HuH-7 (cell line): ENCODE measurements at places on chromosomes 4 and X.
A peak's percentile ranks its signal among the peaks of the same experiment; 100 is the strongest.

DNA sequence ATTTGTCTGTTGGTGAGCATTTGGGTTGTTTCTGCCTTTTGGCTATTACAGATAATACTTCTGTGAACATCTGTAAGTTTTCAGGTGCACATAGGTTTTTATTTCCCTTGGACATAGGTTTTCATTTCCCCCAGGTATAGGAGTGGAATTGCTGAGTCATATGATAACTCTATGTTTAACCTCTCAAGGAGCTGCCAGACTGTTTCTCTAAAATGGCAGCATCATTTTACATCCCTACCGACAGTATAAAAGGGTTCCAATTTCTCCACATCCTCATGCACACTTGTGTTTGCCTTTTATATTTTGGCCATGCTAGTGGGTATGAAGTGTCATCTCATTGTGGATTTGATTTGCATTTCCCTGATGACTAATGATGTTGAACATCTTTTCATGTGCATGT is 53.5 kb downstream of the TMEM164 start:
- no peak for DNase-seq

DNA sequence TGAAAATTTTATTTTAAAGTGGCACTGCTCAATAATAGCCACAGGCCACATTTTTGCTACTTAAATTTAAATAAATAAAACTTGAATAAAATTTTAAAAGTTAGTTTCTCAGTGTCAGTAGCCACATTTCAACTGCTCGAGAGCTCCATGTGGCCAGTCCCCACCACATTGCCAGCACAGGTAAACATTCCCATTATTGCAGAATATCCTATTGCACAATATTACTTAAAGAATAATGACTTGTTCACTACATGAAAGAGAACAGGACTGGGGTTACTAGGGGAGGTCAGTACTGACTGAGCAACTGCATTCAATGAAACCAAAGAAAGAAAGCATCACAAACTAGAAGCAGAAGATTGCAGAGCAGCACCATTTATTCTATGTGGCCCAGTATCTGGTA is 2201.6 kb upstream of the TENM3 start:
- no peak for DNase-seq

DNA sequence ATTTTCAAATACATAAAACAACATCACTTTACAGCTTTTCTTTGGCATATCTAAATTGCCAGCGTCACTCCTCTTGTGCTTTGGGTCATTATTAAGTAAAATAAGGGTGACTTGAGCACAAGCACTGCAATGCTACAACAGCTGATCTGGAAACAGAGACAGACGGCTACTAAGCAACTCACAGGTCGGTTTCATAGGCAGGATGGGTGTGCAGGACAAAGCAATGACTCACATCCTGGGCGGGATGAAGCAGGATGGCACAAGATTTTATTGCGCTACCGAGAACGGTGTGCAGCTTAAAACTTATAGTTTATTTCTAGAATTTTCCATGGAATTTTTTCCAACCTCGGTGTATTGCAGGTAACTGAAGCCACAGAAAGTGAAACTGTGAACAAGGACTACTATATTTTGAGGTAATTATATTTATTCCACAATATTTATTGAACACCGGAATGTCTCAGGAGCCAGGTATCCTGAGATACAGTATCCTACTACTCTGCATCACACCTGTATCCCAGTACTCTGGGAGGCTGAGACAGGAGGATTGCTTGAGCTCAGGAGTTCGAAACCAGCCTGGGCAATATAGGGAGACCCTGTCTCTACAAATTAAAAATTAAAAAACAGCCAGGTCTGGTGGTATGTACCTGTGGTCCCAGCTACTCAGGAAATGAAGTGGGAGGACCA is 215.5 kb downstream of the APBB2 start:
- no peak for DNase-seq

DNA sequence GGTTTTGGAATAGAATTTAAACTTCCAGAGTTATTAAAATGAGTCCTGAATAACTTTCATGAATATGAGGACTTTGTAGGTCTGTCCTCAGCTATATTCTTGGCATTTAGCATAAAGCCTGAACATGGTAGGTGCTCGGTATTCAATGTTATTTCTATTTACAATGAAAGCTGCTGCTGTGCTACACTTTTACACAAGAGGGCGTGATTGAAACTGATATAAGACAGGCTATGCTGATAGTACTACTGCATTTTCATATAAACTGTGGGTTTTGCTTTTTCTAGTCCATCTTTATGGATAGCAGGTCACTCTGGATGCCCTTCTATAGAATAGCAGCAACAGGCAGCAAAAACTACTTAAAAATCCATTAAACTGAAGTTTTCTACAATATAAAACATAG is 12.3 kb upstream of the GNPDA2 start:
- no peak for DNase-seq

DNA sequence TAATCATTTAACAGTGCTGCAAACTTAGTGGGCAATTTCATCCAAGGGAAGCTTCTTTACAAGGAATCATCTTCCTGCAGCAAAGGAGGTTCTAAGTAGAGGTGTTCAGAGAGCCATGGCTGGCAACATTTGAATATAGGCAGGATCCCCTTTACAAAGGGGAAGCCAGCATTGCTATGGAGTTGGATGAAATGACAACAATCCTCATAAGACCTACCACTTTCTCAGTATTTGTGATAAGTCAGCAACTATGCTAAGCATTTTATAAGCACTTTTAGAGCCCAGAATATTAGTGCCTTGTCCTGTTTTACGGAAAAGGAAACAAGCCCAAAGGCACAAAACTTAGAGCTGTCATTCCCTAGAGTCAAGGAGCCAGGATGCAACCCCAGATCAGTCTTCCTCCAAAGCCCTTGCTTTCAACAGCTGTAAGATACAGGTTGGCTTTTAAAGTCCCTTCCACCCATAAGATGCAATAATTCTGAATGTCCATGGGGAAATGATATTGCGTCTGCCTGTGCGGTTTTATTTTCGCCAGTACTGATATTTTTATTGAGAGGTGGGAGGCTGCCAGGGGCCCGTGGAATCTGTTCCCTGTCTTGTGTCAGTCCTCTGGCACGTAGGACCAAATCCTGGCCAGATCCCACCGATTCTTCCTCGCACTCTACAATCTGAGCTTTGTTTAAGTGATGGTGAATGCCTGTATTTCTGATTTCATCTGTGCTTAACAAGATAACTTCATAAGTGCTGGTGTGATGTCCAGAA is 59.1 kb downstream of the SMIM20 start:
- DNase-seq = no peak

GRCh38 chrX:67523002-67523681 is 20.7 kb upstream of the AR start:
- DNase-seq = no peak

DNA sequence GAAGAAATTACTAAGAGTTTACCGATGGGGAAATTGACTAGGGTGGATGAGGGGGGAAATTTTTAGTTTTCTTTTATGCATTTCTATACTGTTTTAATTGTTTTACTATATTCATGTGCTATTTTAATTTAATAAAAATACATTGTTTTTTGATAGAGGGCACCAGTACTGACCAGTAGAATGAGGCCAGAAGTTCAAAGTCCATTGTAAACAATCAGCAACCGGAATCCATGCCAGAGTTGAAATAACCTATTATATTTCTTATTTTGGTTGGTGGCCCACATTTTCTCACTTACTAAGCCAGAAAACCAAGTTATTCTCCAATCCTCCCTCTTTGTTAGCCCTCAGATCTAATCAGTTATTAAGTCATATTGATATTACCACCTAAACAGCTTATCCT is 595.9 kb downstream of the SMARCA1 start:
- DNase-seq = no peak

GRCh38 chr4:128371876-128372275 is 84.3 kb upstream of the PGRMC2 start:
- no peak for DNase-seq

DNA sequence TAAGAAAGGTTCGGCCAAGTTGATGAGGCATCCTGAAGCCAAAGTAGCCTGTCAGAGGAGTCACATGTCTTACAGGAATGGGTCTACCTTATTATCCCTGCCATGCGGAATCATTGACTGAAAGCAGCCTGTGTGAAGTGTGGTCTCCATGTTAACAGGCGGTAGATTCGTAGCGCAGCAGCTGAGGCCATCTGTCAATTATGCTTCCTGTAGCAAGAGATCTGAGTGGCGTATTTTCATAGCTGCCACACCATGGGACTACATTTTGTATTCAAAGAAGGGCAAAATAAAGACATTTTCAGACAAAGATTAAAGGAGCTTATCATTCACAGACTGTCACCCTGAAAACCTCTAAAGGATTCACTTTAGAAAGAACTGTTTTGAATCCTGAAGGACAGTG is 11.2 kb upstream of the MED14 start:
- DNase-seq = no peak

DNA sequence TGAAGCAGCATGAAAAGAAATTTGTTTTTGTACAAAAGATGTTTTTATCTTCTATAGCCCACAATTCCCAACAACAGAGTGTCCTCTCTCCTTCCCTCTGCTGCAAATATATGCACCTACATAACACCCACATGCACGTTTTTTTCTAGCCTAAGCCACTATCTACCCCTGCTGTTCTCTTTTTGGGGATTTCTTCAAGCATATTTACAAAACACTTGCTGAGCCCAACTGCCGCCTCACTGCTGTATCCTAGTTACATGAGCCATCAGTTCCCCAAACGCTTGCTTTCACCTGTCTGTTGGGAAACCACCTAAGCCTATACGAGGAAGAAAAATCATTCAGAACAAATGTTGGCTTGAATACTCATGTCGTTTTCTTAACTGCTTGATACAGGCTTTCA is 127.2 kb downstream of the CHRNA9 start:
- no peak for DNase-seq

- no peak for DNase-seq
These were observed 205.4 kb upstream of the RPS6KA3 start for GRCh38 chrX:20472148-20472547.

DNA sequence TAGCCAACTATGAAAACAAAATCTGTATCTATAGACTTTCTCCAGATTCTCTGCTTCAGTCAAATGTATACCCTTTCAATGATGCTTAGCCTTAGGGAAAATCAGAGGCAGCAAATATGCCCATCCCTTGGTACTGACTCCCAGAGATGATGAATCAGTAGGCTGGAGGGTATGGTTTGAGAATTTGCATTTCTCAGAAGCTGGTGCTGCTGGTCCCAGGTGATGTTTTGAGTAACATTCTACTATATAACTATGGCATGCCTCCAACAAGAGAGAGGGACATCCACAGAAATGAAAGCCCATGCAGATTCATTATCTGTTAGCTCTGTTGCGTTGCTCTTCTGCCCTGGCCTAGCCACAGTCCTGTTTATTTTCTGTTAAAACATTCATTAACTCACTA is 13.6 kb downstream of the TNIP3 start:
- DNase-seq = no peak

- DNase-seq = no peak
These were observed 78.7 kb upstream of the PCDH18 start for GRCh38 chr4:137610960-137611359.

- no peak for DNase-seq
These were observed 731.9 kb upstream of the PCDH10 start for GRCh38 chr4:132417220-132417619.

DNA sequence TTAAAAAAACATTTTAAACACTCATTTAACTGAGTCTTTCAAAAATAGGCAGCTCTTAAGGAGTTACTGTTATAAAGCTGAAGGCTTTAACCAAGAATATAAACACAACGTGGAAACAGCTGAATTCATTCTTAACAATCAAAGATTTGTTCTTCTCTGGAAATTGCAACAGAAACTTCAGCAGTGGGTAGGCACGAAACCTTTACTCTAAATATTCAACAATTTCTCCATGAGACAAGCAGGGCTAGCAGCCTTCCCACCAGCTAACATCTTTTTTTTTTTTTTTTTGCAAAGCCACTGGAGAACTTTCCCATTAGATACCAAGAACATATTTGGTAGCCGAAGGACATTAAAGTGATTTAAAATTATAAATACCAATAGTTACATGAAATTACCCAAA is 78.2 kb upstream of the PRSS48 start:
- no peak for DNase-seq

- DNase-seq = no peak
These were observed 908 bp upstream of the TLR6 start for GRCh38 chr4:38857354-38858096.

- no peak for DNase-seq
These were observed 31.1 kb downstream of the CEP44 start for GRCh38 chr4:174314770-174315169.

DNA sequence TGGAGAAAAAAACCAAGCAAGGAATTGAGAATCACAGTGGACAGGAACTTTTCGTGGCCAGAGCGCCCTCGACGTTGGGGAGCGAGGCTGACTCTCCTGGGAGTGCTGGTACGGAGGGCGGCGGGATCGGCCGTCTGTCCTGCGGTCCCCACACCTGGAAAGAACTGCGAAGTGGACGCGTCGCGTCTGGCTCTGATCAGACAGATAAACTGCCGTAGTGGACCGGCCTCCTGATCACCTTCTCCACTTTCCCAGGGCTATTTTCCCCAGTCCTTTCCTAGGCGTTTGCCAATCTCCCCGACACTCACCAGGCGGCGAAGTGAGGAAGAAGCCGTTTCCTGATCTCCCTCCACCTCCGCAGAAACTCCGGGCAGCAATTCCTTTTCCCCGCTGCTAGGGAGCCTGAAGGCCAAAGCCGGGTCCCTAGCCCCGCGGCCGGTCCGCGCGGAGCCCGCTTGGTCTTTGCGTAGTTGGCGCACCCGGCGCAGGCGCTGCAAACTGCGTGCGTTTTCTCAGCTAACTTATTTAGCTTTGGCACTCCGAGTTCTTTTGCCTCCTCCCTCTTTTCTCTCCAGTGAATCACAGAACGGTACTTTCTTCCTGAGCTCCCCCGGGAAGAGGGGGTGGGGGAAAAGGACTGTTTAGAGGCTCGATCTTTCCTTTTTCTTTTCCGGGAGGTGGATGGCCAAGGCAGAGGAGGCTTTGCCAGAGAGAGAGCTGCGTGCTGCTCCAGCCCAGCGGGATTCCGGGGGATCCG is at the start of gene ARSJ:
TSS of gene ARSJ (minus strand) at position 500 of the 757 bp plus-strand sequence. CDS start 813 bp downstream, outside the sequence.
- DNase-seq = peak; percentile 33

- DNase-seq = no peak
These were observed 81.9 kb upstream of the HUWE1 start for GRCh38 chrX:53768451-53768850.

DNA sequence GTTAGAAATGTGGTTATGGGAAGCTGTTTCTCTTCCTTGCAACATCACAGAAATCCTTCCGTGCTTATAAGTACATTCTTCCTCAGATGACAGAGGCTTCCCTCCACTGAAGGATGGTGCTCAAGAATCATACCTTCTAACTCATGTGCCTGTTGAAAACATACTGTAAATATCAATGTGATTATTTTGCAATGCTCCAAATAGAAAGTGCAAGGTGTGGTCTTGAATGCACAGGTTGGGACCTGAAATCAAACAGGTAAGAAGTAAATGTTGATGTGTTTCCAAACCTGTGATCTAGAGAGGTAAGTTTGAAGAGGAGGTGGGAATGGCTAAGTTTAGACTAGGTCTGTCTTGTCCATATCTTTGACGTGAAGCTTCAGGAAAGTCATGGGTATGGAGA is 87.7 kb downstream of the ZNF518B start:
- DNase-seq = no peak

- no peak for DNase-seq
These were observed 59.3 kb upstream of the HS3ST1 start for GRCh38 chr4:11487868-11488544.

DNA sequence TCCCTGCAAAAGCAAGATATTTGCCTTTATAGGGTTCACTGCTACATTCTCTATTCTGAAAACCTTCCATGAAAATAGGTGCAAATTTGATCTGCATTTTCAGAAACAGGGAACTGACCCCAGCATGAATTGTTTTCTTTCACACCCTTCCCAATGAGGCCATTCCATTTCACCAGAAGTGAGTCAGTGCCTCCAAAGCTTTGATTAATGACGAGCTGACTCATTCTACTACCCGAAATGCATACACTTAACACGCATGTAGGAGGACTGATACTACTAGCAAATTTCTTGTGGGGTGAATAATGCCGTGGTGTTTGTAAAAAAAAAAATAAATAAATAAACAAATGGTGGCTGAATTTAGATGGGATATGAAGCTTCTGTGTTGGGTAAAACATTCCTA is 146.9 kb upstream of the FGF13 start:
- no peak for DNase-seq
